Activated CD4-positive, alpha-beta T cell treated with anti-CD3 and anti-CD28 coated beads, Interleukin-10, Interleukin-2, amounts not matched to agents 100 ng/mL and 50 ng/mL, durations not matched to agents 16 hours and 8 hours (primary cell): ENCODE measurements at places on chromosomes 5 and 9.

GRCh38 chr9:100125910-100126309 is 26.9 kb downstream of the INVS start:
- DNase-seq: no peak

DNA sequence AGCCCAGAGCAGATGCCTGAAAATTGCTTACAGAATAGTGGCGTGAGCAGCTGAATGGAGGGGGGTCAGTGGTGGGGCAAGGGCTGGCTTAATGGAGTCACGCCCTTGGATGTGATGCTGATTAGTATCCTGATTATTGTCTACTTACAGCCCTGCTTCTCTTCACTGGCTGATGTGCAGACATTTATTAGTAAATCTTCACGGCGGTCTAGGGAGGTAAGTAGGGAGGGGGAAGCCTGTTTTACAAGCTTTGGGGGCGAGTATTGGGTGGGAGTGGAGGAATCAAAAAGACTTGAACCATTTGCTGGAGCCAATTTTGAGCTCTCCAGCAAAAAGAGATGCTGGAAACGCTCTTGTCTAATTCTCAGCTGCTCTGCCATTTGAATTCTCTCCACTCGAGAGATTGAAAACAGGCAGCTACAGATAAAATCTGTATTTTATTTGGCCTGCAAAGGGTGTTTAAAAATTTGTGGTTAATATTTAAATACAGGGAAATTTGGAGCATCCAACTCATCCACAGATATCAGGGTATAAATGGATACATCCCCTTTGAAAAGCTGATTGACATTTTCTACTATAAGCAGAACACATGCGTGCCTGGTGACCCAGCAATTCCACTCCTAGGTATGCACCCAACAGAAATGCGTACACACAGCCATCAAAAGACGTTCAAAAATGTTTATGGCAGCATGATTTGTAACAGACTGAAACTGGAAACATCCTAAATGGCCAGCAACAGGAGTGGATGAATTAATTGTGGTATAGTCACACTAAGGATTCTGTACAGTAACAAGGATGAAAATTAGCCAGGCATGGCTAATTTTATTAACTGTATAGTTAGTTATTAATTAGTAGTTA is 19.5 kb upstream of the ALDH1B1 start:
- DNase-seq: no peak

GRCh38 chr5:34660444-34660843 is 4.3 kb downstream of the RAI14 start:
- no peak for DNase-seq

DNA sequence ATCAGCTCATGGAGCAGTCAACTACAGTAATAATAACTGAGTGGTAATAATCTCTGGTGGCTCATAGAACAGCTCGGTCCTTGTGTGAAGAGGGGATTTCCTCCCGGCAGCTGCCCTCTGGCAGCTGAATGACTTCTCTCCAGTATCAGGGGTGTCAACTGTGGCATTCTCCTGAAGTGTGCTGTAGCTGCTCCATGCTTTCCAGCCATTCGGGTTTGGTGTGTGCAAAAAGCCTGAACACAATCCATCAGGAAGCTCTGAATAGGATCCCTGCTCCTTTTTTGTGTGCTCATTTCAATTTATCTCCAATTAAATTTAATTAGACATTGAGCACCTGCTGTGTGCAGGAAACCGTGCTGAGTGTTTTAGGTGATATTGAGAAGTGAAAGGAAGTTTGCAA is 59.8 kb upstream of the BARX1 start:
- no peak for DNase-seq
